ENCODE measurements at places on chromosomes 3 and 15. TPM values are rescaled to one million over a fixed set of nuclear protein-coding genes. Genes with fewer than 3 reads are reported as not detected.

The ADIPOQ gene
- total RNA-seq: not detected

GRCh38 chr3:108031895-108032294 is 58.9 kb downstream of the CD47 start:
- peak; percentile 48 for DNase-seq

- no peak for DNase-seq
Observed at GRCh38 chr3:55888282-55888885, 401.3 kb upstream of the WNT5A start.

DNA sequence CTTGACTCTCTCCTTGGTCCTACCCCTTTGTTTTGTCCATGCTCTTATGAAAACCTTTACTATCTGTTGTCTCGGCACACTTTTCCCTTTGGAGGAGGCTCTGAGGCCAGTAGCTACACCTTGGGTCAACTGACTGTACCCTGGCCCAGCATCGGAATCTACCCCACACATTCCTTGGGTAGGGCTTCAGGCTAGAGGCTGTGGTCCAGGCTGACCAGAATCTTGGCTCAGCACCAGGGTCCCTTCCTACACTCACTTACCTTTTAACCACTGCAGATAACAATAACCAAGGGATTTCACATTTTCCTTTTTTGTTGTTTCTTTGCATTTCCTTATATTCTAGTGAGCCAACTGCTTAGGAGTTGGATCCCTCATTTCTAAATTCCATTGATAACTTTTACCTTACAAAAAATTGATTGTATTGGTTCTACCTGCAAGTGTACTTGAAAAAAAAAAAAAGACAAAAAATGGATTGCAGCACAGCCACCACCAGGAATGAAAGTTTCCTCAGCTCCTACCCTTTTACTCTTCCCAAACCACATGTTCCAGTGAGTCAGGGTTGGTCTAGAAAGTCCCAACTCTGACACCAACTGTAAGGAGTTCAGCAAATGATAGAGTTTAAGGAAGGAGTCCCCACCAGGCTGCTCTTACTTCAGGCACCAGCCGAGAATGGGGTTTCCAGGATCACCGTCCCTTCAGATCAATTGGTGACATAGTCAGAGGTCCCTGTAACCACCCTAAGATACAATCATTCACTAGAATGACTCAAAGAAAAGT is 95.6 kb downstream of the FBLN2 start:
- DNase-seq: peak; percentile 75

The OR5K2 gene
- total RNA-seq: not detected

DNA sequence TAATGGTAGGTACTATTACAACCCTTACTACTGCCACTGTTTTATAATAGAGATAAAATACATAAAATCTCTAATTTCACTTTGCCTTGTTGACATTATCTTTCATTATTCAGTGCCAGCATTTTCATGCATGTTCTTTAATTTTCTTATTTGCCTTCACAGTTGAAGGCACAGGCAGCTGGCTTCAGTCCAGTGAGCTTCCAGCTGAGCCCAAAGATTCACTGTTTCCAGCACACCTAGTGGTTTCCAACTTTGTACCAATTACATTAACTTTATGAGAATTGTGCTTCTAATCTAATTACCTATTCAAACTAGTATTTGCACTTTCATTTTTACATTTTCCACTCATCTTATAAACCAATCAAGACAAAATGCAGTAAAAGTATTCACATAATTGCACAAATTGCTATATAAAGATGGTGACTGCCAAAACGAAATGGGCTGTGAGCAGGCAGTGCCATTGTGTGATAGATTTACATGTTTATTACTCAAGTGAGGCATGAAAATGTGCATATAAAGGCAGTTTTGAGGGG is 228.3 kb downstream of the MFSD1 start:
- peak; percentile 25 for DNase-seq

The SORD gene
- total RNA-seq: 11.1 TPM

- DNase-seq: peak; percentile 55
Observed at GRCh38 chr3:46368569-46368968, 2.2 kb upstream of the CCR5 start.

The KBTBD13 gene
- total RNA-seq: not detected

The NOX5 gene
- 1.1 TPM for total RNA-seq

GRCh38 chr3:5086708-5087107 is 35.4 kb upstream of the ARL8B start:
- DNase-seq: no peak

DNA sequence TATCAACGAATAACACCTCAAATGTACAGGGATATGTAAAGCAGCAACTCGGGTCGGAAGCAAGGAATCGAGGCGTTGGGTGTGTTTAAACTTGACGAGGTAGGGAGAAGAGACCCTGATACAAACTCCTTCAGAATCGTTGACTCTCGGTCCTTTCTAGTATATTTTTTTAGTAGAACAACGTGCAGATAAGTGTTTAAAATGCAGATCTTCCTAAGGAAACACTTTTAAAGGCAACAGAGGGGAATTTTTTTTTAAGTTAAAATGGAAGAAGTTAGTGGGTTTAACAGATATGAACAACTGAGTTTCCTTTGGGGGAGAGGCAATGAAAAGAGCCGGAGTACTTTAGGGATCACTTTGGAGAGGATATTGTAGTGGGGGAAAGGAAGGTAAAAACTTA is 1.1 kb upstream of the KPNA4 start:
- no peak for DNase-seq

The GOLGA8H gene
- 0.15 TPM for total RNA-seq

DNA sequence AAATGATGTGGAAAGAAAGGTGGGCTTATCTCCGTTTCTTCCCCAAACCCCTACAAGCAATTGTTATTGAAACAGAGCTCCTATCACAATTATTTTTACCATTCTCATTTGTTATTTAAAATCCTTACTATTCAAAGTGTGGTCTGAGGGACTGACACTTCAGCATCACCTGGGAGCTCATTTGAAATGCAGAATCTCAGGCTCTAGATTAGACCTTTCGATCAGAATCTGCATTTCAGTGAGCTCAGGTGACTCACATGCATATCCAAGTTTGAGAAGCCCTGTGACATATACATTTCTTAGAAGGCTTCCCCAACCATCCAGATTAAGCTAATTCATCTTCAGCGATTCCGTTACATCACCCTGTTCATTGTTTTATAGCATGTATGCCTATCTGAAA is 145.0 kb downstream of the KCNH8 start:
- DNase-seq: no peak

The KIF7 gene
- 1.9 TPM for total RNA-seq

- no peak for DNase-seq
Observed at GRCh38 chr3:109384164-109384563, 46.8 kb upstream of the DPPA4 start.

GRCh38 chr3:192812743-192813383 is 85.5 kb upstream of the FGF12 start:
- DNase-seq: peak; percentile 64

The GMPS gene
- total RNA-seq: 112 TPM

DNA sequence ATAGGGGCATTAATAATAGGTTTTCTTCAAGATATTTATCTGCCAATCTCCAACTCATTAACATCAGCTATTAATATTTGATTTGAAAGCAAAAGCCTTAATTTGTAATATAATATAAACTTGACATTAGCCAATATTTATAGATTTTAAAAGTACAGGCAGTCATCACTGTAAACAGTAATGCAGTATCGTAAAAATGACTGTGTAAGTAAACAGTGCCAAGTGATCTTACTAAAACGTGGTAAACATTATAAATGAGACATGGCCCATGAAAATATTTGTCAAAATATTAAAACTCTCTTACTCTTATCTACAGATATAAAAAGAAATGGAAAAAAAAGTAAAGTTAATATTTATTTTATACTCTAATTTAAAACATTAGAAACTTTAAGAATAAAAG is 101.6 kb upstream of the EPHA6 start:
- DNase-seq: no peak

The SNRPN gene
- 132 TPM for total RNA-seq

- DNase-seq: peak; percentile 98
Observed at GRCh38 chr3:123750659-123751420, 133.3 kb downstream of the MYLK start.

Measured in M059J (cell line).